Stimulated activated CD8-positive, alpha-beta memory T cell treated with anti-CD3 and anti-CD28 coated beads, Interleukin-7, amount 100 ng/mL, for 24 hours (primary cell): ENCODE measurements at places on chromosomes 1 and 21.

DNA sequence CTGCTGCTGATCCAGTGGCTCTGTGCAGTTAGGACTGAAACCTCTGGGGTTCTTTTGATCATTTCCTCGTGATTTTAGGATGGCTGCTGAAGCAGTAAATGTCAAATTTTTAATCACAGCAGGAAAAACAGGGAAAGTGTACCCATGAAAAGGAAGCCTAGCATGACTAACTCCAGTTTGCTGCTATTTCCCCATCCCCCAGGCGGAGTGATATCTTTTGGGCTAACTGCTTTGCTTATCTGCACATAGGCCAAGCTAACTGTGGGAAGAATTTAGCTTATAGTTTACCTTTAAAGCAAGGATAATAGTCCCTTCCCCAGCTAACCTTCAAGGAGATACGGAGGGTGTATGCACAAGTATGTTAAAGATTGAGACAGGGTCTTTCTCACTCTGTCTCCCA, 149.8 kb upstream of the TNR start:
- DNase-seq: no peak

DNA sequence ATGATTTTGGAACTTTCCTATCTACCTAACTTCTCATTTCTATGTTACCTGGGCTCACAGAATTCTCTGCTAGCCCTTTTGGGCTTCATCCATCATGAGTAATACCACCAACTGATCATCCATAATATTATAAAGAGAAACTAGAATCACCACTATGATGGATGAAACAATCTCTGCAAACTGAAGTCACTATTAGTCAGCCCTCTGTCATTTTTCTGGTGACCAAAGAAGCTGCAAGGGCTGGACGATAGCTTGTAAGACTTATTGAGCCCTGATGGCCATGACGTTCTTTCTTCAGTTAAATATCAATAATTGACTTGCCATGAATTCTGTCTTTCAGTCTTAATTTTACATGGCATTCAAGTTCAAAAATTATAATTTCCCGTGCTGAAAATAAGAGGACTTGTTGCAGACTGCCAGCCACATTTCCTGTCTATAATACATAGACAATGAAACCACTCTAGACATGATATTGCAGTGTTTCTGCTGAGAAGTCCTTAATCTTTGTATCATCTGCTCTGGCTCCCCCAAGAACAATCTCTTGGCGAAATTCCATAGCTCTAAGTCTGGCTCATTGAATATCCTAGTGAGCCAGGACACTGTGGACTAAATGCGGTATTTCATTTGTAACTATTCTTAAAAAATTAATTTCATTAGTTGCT, 655.0 kb upstream of the CAMK1G start:
- DNase-seq: no peak

DNA sequence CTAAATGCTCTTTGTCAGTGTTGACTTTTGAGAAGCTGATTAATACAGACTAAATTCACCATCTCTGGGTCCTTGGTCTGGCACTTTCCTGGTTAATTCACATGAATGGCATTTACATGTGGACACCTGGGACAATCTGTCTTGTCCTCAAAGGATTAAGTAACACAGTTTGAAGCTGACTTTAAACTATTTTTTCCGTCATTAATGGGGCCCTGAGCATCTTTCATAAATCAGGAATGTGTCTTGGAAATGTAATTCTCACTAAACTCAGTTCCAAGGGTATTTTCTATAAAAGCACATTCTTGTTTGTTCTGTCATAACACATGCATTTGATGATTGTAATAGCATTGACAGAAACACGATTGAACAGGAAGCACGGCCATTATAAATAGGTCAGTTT, 26.7 kb upstream of the NBL1 start:
- DNase-seq: no peak

- DNase-seq: no peak
Observed at GRCh38 chr1:214475746-214476145, 75.7 kb downstream of the PTPN14 start.

DNA sequence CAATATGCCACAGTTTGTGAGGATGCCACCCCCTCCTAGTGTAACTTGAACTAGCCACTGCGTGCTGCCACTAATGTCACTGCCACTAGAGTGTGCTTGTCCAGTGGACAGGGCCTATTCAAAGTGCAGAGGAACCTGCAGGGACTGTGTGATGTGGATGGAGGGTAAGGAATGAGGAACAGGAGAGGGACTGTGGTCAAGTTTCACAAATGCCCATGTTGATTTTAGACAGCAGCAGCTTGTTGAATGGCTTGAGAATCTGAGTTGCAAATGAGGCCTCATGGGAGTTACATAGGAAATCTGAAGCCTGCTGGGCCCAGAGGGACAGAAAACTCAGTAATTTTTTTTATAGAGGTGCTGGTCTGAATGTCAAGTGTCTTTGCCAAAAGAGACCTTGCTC, 112.3 kb downstream of the HHAT start:
- no peak for DNase-seq

DNA sequence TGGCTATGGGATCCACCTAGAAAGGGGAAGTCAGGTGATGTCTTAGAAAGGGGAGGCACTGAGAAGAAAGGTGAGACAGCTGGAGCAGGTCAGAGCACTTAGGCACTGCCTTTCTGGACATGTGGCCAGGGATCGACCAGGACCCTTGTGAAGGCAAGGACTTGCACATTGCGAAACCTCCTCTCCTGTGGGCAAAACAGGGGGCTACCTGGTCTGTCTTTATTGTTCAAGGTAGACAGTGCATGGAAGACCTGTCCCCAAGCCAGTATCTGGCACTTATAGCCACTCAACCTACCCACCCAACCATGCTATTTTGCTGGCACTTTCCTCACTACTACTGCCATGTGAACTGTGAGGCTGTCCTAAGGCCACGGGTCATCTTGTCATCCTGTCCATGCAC, 67.2 kb downstream of the NAV1 start:
- no peak for DNase-seq

GRCh38 chr1:241485554-241485992, 34.0 kb downstream of the FH start:
- no peak for DNase-seq

DNA sequence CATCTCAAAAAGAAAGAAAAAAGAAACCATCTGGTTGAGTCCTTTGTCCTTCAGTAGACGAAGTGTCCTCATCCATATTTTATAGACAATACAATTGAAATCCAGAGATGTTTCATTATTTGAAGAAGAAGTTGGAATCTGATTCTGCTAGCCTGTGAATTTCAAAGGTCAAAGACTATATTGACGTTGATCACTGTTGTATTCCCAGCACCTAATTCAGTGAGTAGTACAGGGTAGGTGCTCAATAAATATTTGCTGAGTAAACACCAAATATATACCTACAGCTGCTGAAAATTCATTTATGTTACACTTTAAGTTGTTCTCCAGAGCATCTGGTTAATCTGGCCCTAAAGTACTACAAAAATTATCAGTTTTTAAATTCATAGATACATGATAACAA, 135.2 kb downstream of the CACNA1E start:
- no peak for DNase-seq
